ENCODE measurements at places on chromosomes 2 and 18.

DNA sequence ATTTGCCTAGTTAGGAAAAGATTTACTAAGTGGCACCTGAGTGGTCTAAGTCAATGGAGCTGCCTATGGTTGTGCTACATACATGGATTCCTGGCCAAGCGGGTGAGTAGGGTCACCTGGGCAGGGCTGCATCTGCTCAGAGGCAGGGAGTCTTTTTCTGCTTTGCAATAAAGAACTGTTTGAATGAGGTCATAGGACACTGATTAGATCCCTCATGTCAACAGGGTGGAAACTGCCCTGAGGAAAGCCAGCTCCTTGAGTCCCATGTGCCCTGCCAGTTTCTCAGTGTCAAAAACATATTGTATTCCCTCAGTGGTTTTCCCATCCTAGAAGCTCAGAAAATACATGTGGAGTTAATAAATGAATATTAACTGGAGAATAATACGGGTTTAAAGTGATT is 4.6 kb downstream of the LAMA3 start:
- DNase-seq = no peak

- no peak for DNase-seq
These were observed 317.6 kb downstream of the PRKCE start for GRCh38 chr2:45968946-45969584.

GRCh38 chr2:112701052-112701451 is 19.8 kb upstream of the NT5DC4 start:
- DNase-seq = no peak

- no peak for DNase-seq
These were observed 146.0 kb downstream of the RHBDD1 start for GRCh38 chr2:226981791-226982326.

GRCh38 chr18:58758046-58758445 is 86.8 kb downstream of the MALT1 start:
- DNase-seq = no peak

GRCh38 chr2:207073801-207074678 is 91.7 kb downstream of the KLF7 start:
- no peak for DNase-seq

- DNase-seq = no peak
These were observed 1054.3 kb upstream of the SLC39A10 start for GRCh38 chr2:194602750-194603149.

DNA sequence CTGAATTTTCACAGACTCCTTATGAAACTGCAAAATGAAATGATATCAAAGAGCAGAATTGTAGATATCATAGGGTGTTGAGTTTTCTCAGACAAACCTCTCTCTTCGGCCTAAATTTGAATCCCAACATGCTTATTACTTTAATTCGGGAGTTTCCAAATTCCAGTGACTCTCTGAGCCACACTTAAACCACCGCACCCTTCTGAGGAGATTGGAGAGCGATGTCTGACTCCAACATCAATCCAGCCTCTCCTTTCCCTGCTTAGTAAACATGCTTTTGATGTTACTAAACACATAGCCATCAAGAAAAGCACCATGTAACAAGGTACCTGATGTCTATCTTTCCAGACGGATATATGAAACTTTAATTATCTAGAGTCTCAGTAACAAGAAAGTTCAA is 103.1 kb upstream of the ARHGAP28 start:
- DNase-seq = no peak

DNA sequence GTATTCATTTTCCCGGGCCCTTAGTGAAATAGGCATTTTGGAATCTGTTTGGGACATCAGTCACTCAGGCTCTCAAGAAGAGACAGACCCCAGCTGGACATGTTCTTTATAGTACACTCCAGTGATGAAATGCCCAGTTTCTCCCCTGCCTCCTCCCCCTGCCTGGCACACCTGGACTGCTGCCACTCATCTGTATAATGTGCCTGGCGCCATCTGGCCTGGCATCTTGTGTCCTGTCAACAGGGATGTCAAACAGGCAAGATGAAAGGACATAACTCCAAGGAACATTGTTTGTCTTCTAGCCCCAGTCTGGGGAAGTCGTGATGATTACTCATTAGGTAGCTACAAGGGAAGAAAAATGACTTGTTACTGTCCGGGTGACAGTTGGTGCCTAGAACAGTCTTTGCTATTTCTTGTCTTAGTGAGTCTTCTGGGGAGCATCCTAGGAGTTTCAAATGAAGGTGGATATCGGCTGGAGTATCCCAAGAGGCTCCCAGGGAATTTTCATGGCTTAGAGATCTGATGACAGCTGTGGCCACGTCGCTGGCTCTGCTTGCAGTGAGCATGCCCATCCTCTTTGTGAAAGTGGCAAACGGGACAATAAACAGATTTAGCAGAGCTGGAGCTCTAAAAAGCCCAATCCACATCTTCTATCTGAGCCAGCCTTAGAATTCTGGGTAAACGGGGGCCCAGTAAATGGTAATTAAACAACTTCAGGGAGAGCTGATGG is 153.6 kb downstream of the ALK start:
- no peak for DNase-seq

DNA sequence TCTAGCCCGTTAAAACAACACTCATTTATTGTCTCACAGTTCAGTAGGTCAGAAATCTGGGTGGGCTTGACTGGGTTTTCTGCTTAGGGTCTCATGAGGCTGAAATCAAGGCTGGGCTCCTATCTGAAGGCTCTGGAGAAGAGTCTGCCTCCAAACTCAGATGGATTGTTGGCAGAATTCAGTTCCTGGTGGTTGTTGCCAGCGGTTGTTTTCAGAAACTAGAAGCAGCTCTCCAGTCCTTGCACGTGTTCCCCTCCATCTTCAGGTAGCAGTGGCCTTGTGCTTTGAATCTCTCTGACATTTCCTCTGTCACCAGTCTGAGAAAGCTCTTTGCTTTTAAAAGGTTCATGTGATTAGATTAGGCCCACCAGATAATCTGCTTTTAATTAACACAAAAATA is 20.1 kb upstream of the FN1 start:
- no peak for DNase-seq

DNA sequence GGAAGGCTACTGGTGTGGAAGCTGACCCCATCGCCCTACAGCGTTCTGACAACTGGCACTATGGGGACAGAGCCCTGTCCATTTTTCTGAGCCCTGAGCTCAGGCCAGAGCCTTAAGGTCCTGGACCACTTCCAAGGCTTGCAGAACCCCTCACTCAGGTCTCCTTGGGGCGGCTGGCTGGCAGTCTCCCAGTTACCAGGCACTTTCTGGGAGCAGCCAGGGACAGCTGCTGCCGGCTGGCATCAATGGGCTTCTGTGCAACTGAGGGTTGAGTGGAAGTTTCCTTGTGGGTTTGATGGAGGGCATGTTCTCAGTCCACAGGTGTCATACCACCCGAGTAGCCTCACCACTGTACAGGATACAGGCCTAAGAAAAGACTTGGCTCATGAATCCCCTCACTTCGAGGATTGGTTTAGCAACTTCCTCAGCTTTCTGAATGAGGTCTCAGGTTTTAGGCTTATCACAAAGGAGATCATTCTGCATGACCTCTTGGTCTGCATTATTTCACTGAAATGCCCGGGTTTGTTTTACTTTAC is 27.4 kb upstream of the WIPF1 start:
- no peak for DNase-seq
